CD8-positive, alpha-beta memory T cell (primary cell): ENCODE measurements at places on chromosomes 5 and 9.

- DNase-seq = no peak
These were observed 17.0 kb downstream of the MSX2 start for GRCh38 chr5:174741352-174741751.

DNA sequence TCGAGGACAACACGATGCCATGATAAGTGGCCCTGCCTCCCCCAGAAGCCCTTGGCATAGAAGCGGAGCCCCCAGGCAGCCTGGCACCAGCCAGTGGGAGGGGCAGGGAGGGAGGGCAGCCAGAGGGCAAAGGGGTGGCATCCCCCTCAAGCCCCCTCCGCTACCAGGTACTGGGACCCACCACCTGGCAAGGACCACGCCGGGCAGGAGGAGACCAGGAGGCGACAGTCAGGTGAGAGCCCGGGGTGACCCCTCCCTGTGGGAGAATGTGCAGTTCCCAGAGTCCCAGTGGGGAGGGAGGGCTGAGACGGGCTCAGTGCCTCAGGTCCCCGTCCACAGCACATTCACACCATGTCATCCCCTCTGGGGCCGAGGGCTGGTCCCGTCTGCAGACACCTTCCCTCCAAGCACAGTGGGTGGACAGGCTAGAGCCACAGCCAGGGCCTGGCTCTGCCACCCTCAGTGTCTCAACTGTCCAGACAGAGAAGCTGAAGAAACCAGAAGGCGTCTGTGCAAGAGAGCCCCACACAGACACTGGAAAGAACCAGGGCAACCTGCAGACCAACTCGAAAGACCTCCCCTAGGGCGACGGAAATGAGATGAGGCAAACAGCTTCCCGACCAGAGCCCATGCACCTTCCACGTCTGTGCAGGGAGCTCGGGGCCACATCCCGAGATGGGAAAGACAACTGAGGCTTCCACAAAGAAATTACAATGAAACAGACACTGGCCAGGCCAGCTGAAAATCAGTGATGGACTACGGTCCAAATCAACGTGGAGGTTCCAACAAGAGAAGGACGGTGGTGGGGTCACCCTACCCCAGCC lies 11.1 kb downstream of the BRD3 start:
- no peak for DNase-seq

DNA sequence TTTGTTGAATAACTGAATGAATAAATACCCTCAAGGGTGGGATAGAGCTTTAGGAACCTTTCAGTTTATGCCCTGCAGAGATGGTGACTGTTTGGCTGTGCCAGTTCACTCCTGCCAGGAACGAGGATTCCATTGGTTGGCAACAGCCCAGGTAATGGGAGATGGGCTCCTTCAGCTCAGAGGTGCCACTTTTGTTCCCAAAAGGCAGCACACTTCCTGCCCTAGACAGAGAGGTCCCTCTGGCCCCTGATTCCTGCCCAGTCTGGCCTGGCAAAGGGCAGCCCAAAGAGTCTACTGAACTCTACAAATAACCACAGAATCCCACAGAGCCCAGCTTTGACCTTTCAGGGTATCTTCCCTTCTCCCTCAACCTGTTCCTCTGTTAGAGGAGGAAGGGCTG lies 1.6 kb downstream of the C9orf152 start:
- no peak for DNase-seq

GRCh38 chr9:38284588-38285051 lies 107.9 kb upstream of the ALDH1B1 start:
- no peak for DNase-seq

DNA sequence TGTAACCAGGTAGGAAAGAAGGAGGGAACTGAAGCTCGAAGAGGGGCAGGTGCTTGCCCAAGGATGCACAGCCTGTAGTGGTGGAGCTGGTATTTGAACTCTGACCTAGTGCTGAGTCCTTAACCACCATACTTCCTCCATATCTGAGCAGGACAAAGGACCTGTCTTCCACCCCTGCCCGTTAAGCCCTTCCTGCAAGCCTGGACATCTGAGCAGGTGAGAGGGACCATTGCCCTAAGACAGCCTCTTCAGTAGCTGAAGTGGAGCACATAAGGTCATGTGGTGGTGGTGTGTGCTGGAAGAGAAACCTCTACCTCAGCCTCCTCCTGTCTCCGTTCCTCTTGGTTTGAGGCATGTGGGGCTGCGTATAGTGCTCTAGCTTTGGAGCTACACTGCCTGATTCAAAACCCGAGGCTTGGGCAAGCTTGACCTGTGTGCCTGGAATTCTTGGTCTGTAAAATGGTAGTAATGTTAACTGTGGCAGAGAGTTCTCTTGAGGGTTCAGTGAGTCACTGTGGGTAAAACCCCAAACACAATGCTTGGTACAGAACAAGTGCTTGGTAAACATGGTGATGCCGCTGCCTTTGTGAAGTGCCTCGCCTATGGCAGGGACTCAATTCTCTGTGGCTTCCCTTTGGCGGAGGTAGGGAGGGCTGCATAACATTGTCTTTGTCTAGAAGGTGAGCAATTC lies 7.4 kb downstream of the GALNT10 start:
- DNase-seq = peak; percentile 26

GRCh38 chr5:157343842-157344790 lies 78.2 kb downstream of the CYFIP2 start:
- DNase-seq = no peak
